Esophagus squamous epithelium (tissue), 5 donors: ENCODE measurements at places on chromosomes 1 and 21.

DNA sequence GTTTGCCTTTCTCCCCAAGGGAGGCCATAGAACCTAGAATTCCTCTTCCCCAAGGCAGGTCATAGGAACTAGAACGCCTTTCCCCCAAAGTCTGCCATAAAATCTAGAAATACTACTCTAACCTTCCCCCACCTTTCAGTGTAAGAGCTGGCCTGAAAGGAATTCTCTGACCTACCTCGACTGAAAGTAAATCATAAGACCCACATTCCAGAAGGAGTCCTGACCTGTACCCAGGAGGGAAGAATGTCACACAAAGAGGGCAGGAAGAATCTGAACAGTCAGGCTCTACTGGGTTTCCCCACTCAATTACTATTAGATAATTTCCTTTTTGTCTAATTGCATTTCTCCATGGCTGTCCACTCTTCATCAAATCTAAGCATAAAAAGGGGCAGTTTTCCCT lies 5.7 kb upstream of the ATG4C start:
- H3K4me3 ChIP-seq, result no peak overlapping the region
- no peak overlapping the region for H3K27ac ChIP-seq
- peaks cover 4% of the 10 kb centered on the region for H3K4me1 ChIP-seq
- no peaks in the 10 kb centered on the region for H3K36me3 ChIP-seq

DNA sequence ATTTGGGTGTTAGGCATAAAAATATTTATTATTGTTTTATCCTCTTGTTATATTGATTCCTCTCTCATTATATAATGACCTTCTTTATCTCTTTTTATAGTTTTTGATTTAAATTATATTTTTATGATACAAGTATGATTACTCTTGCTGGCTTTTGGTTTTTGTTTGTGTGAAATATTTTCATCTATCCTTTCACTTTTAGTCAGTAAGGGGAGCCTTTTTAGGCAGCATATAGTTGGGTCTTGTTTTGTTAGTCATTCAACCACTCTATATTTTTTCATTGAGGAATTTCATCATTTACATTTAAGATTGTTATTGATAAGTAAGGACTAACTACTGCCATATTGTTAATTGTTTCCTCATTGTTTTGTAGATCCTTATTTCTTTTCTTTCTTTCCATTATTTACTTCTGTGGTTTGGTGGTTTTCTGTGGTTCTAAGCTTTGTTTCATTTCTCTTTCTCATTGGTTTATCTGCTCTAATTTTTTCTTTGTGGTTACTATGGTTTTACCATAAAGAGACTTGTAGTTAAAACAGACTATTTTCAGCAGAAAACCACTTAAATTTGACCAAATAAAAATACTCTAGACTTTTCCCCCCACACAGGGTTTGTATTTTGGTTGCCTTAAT lies 593.1 kb downstream of the NUF2 start:
- no peaks in the 10 kb centered on the region for H3K4me1 ChIP-seq
- H3K27me3 ChIP-seq, result no peaks in the 10 kb centered on the region
- no peak overlapping the region for H3K27ac ChIP-seq
- DNase-seq, result no peak
- no peaks in the 10 kb centered on the region for H3K36me3 ChIP-seq

DNA sequence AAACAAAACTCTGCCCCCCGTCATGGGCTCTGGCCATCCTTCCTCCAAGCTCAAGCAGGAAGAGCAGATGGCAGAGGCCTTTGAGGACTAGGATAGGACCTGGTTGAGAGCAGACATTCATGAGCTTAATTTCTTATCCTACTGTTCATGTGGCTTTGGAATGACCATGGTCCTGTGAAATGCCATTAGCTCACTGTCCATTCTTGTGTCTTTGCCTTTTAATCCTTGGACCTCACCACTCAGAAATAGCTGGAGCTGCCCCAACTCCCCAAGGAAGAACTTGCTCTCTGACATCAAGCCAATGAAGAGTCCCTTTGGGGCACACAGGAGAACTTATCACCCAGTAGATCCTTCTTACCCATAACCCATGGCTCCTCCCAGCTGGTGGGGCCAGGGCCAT lies 11.6 kb upstream of the FAM20B start:
- H3K27me3 ChIP-seq, result no peaks in the 10 kb centered on the region
- no peak overlapping the region for H3K27ac ChIP-seq
- no peak overlapping the region for H3K4me3 ChIP-seq
- no peaks in the 10 kb centered on the region for H3K36me3 ChIP-seq

GRCh38 chr1:3772027-3772714 lies 378 bp upstream of the SMIM1 start:
- H3K36me3 ChIP-seq, result no peaks in the 10 kb centered on the region
- H3K27me3 ChIP-seq, result no peaks in the 10 kb centered on the region
- peak overlapping the region; percentile 62 for H3K4me3 ChIP-seq
- peaks cover 61% of the 10 kb centered on the region for H3K4me1 ChIP-seq
- DNase-seq, result peak; percentile 54
- peak overlapping the region; percentile 90 for H3K27ac ChIP-seq

GRCh38 chr1:147167365-147167764 lies 4.9 kb downstream of the PRKAB2 start:
- no peak overlapping the region for H3K4me3 ChIP-seq
- peaks cover 29% of the 10 kb centered on the region for H3K4me1 ChIP-seq
- no peak for DNase-seq
- no peaks in the 10 kb centered on the region for H3K27me3 ChIP-seq

GRCh38 chr21:15706696-15707095 lies 23.1 kb upstream of the USP25 start:
- H3K27ac ChIP-seq, result no peak overlapping the region
- no peaks in the 10 kb centered on the region for H3K36me3 ChIP-seq
- H3K4me1 ChIP-seq, result no peaks in the 10 kb centered on the region
- no peaks in the 10 kb centered on the region for H3K27me3 ChIP-seq

DNA sequence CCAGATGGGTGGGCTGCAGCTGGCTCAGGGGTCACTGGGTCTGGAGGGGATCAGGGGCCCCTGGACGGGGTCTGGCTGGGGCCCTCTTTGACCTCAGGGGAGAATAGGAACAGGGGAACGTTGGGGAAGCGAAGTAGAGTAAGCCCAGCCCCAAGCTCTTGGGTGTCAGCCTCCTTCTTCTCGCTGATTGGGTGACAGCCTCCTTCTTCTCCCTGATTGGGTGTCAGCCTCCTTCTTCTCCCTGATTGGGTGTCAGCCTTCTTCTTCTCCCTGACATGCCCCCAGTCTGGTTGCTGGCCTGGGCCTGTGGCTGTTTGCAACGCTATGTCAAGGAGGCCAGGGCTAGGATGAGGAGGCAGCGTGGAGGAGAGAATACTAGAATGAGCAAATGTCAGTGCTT lies 76.7 kb upstream of the CASZ1 start:
- no peaks in the 10 kb centered on the region for H3K36me3 ChIP-seq
- no peak for DNase-seq
- H3K27me3 ChIP-seq, result peaks cover 28% of the 10 kb centered on the region
- H3K4me1 ChIP-seq, result no peaks in the 10 kb centered on the region
